ENCODE measurements at places on chromosomes 12 and 14. TPM values are rescaled to one million over a fixed set of nuclear protein-coding genes. Genes with fewer than 3 reads are reported as not detected.

The VWF gene
- 0.23 TPM for total RNA-seq

The BMP4 gene
- 0.46 TPM for total RNA-seq

DNA sequence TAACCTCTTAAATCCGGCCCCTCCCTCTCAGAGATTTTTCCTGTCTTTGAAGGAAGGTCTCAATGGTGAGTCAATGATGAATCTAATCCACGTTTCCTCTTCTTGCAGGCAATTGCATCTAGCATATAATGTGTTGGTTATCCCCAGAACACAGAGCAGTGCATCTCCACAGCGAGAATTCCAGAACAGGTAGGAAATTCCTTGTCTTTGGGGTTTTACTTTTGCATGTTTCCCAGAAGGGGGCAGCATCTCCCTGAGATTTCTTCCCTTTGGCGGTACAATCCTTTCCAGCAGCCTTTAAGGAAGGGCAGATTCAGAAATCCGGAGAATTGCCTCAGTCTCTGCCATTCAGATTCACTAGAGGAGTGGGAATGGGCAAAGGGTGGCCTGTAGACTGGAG is 128.0 kb downstream of the KCNA5 start:
- peaks cover 4% of the 10 kb centered on the region for H3K27me3 ChIP-seq
- H3K27ac ChIP-seq = no peak overlapping the region
- H3K4me1 ChIP-seq = no peaks in the 10 kb centered on the region
- no peaks in the 10 kb centered on the region for H3K36me3 ChIP-seq

DNA sequence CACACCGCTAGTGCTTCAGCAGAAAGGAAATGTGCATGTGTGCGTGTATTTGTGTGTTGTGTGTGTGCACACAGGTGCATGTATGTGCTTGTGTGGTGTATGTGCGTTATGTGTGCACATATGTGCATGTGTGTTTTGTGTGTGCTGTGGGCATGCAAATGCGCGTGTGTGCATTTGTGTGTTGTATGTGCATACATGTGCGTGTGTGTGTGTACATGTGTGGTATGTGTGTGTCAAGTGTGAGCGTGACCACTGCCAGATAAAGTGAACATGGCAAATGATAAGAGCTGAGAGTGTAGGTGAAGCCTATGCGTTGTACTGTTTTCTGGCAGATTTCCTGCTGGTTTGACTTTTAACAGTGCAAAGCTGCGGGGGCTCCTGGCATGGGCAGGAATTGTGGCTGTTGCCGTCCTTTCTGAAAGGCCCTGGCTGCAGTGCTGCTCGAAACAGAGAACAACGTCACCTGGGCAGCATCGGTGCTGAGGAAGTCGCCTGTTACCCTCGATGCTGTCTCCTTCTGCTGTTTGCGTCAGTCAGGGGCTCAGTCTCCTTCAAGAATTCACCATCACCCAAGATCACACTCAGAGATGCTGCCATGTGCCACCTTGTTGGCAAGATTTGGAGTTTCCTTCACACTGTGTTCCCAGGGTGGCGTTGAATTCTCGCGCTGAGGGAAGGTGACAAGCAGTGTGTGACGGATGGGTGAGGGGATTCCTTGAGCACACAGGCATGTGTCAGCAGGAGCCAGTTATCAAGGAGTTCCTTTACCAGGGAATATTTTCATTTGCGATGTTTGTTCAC is 56.1 kb downstream of the ADGRD1 start:
- H3K36me3 ChIP-seq = no peaks in the 10 kb centered on the region
- no peaks in the 10 kb centered on the region for H3K4me1 ChIP-seq
- no peak for DNase-seq
- H3K27ac ChIP-seq = no peak overlapping the region
- no peak overlapping the region for H3K4me3 ChIP-seq
- H3K27me3 ChIP-seq = no peaks in the 10 kb centered on the region
